Left ventricle myocardium superior (tissue), 1 donor: ENCODE measurements at places on chromosomes 2 and 18.
A peak's percentile ranks its signal among the peaks of the same experiment; 100 is the strongest.

DNA sequence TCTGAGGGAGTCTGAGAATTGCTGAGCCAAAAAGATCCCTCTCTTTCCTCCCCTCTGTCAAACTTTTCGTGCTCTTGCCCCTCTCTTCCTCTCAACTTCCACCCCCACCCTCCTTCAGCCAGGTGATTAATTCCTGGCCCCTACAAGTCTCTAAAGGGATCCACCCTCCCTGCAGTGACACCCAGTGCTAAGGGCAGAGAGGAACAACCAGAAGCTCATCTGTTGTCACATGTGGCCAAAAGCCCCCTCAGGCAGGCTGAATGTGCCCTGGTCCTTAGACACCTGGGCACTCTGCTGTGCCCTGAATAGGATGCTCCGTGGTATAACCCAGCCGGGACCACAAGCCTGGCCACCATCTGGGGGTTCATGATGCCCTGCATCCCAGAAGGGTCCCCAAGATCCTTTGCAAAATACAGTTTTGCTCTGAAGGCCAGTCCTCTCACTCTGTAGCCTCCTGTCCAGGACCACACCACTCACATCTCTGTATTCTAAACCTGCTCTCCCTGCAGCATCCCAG is 234.4 kb downstream of the BCL11A start:
- no peak for DNase-seq

GRCh38 chr2:182447863-182448262 is 21.0 kb upstream of the PDE1A start:
- no peak for DNase-seq

GRCh38 chr2:71721669-71722068 is 268.3 kb downstream of the DYSF start:
- no peak for DNase-seq

DNA sequence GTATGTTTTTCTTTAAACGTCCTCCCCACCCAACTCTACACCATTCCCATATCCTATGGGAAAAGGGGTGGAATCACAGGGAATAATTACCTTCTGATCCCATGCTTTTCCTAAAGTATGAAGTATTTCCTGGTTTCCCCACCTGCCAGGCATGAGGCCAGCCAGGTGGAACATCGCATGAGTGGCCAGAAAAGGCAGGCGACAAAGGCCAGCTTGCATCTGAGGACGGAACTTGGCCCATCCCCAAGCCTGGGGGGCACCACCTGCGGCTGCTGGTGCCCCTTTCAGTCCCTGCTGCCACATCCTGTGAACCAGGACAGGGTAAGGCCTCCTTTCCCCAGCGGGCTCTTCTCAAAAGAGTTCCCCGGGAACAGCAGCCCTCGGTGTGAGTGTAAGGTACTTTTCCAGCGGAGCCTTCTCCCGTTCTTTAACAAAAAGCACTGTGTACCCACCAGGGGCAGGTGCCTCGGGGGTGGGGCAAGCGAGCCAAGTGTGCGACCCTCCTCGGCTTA is 1.2 kb upstream of the ERFE start:
- DNase-seq, result no peak

DNA sequence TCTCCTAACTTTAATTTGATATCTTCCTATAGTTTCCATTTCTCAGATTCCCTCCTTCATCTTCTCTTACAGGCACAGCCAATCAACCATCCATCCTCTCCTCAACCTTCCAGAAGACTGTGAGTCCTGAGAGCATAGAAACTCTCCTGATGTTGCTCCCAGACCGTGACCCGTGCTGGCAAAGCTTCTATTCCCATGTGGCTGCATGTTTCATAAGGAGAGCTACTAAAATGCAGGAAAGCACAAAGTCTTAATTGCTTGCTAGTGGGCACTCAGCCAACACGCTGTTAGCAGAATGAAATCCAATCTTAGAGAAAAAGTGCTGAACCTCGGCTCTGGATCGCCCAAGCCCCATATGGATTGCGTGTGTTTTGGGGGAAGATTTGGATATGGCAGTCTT is 1244.7 kb upstream of the ZEB2 start:
- DNase-seq, result peak; percentile 68

DNA sequence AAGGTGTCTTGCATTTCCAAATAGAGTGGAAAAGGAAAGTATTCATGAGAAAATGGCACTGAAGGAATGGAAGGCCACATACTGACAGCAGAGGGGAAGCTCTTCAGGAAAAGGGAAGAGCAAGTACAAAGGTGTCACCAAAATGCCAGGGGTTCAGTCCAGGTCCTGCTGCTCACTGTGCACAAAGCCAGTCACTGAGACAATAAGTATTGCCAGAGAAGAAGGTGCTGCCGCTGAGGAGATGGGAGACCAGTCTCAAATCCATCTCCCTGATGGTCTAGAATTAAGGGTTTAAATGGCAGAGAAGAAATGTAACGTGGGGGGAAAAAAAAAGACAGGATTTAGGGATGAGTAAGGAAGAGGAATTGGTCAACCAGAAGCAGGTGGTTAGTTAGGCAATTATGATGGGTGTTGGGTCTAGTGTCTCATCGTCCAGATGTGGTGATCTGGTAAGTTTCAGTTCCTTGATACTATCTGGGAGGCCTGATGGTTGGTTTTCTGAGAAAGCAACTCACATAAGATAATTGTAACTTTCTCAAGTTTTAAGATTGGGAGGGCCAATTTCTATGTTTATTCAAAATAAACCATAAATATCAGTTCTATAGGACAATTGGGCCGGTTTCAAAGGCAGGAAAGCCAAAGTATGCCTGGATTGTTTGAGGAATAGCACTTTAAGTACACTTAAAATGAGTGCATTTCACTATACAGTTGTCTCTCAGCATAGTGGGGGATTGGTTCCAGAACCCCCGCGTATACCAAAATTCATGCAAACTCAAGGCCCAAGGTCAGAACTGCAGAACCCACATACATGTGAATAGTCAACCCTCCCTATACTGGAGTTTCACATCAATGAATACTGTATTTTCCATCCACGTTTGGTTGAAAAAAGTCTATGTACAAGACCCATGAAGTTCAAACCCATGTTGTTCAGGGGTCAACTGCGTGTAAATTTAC is 109.1 kb upstream of the DNAJC10 start:
- DNase-seq, result no peak

- DNase-seq, result no peak
Measured at GRCh38 chr2:160054984-160055725, 7.3 kb downstream of the PLA2R1 start.

GRCh38 chr2:241835611-241836010 is 23.1 kb downstream of the PDCD1 start:
- no peak for DNase-seq

DNA sequence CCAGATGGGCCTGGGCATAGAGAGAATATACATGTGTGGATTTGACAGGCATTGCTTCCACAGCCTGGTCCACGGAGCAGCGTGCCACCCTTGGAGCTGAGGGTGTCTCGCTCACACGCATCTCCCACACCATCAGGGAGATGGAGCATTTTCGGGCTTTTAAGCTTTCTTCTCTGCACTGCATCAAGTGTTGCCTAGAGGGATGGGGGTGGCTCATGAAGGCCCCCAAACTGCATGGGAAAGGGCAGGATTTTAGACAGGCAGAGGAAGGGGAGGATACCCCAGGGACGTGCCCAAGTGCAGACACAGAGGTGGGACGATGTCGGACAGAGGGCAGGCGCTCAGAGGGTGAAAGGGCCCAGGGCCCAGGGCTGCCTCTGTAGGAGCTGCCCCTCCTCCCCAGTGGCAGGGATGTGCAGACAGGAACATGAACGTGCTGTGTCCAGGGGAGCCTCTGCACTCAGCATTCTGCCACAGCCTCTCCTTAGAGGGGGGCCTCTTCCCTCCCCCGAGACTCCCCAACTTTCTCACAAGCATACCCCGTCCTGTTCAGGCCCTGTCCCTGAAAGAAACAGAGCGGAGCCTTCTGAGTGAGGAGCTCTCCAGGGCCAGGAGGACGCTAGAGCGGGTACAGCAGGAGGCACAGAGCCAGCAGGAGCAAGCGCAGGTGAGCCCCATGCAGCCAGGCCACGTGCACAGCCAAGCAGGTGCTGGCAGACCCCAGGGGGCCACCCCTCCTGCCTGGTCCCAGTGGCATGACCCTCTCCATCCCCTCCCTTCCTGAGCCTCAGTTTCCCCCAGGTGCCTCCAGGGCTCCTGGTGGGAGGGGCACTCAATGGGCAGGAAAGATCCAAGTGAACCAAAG is 42.9 kb upstream of the SNED1 start:
- DNase-seq, result no peak

DNA sequence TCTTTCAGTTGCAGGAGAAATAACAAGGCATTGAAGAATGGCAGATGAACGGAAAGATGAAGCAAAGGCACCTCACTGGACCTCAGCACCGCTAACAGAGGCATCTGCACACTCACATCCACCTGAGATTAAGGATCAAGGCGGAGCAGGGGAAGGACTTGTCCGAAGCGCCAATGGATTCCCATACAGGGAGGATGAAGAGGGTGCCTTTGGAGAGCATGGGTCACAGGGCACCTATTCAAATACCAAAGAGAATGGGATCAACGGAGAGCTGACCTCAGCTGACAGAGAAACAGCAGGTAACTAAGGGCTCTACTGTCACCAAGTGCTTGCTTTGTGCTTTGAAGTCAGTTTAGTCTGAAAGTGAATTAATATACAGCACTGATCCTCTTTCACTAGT is 118.5 kb upstream of the UNC80 start:
- DNase-seq, result no peak
